ENCODE measurements at places on chromosomes 16 and 17. TPM values are rescaled to one million over a fixed set of nuclear protein-coding genes. Genes with fewer than 3 reads are reported as not detected.

Gene ARSG
- 0.90 TPM for total RNA-seq

DNA sequence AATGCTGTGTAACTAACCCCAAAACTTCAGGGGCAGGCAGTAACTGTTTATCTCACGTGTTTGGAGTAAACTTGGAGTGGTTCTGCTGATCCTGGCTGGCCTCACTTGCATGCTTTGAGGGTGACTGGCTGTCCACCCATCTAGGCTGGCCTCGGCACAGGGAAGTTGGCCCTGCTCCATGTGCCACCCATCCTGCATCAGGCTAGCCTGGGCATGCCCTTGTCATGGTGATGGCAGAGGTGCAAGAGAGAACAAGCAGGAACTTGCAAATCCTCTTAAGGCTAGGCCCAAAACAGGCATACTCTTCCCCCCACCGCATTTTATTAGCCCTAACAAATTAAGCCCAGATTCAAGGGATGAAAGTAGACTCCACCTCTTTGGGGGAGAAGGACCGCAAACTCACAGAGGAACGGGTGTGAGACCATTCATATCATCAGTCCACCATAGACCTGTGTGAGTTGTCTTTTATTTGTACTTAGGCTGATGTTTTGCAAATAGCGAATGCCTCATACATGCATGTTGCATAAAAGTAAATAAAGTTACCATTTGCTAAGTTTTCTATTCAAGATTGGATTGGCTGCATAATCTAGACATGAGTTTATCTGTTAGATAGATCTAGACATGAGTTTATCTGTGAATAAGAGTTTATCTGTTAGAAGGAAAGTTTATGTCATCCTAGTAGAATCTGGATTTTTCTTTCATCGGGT, 221.0 kb downstream of the CCDC182 start:
- DNase-seq, result peak; percentile 97

DNA sequence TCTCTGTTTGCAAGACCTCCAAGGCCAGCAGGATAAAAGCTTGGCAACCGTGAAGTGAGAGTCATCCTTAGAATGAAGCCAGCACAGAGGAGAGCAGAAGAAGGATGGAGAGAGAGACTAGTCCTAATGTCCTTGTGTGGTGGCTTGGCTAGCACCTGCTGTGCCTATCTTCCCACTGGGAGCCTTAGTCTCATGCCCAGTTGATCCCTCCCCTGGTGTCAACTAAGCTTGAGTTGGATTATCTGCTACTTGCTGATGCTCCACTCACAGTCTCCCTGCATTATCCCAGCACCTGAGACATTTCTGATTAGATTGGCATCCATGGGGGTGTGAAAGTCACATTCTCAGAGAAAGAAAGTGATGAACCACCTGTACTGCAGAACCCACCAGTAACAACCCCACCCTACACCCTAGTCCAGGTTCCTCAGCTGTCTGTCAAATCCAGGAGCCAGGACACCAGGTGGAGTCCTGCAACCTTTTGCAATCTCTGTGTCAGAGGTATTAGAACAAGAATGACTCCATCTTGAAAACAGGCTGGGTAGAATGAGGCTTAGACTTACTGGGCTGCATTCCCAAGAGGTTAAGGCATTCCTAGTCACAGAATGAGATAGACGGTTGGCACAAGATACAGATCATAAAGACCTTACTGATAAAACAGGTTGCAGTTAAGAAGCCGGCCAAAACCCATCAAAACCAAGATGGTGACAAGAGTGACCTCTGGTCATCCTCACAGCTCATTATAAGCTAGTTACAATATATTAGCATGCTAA, 460.2 kb upstream of the C16orf82 start:
- no peak for DNase-seq

Gene GRAP
- total RNA-seq, result not detected

Gene CDH11
- 82.1 TPM for total RNA-seq

DNA sequence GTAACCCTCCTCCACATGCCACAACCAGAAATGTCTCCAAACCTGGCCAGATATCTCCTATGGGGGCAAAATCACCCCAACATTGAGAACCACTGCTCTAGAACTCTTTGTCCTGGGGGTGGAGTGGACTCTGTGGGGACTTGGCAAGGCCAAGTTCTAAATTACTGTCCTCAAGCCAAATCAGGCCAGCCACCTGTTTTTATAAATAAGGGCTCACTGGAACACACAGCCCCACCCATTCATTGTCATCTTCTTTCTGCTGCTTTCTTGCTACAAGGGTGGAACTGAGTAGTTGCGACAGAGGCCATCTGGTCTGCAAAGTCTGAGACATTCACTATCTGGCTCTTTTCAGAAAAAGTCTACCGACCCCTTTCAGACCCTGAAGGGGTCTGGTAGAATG, 26.8 kb upstream of the TMEM220 start:
- no peak for DNase-seq

Gene ALOX15
- total RNA-seq, result under 0.01 TPM

Gene ACSM2A
- not detected for total RNA-seq

DNA sequence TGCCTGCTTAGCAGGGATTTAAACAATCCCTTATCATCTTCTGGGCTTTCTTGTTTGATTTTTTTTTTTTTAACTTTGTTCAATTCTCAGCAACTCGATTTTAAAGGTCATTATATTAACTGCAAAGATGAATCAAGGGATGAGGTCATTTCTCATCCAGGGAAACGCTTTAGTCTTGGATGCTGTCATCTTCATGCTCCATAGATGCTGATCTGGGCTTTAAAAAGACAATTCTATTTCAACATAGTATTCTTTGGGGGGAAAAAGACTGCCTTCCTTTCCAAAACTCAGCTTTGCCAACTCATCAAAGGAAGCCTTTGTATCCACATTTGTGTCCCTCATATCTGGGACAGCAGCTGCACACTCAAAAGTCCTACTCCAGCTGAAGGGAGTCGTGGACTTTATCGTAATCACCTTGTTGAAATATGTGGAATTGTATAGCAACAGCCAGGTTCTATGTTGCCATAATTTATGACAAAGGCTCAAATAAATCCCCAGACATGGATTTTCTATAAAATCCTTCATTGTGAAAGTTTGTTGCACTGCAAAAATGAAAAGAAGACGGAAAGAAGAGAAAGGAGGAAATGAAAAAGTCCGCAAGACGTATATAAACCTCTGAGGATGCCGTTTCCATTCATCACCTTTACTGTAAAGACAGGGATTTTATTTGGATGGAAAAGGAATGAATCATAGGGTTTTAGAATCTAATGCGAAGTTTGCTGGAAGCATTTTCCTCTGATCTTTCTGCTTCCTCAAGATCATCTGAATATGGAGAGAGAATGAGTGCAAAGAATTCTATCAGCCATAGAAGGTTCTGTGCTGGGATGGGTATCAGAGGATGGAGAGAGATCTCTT, 48.6 kb upstream of the XYLT1 start:
- DNase-seq, result no peak

GRCh38 chr16:4377573-4378154, 6.0 kb downstream of the VASN start:
- DNase-seq, result no peak

- peak; percentile 83 for DNase-seq
Measured at GRCh38 chr17:75633486-75634375, 497 bp downstream of the SMIM5 start.

GRCh38 chr17:75514299-75514918, 928 bp downstream of the CASKIN2 start:
- DNase-seq, result peak; percentile 70

DNA sequence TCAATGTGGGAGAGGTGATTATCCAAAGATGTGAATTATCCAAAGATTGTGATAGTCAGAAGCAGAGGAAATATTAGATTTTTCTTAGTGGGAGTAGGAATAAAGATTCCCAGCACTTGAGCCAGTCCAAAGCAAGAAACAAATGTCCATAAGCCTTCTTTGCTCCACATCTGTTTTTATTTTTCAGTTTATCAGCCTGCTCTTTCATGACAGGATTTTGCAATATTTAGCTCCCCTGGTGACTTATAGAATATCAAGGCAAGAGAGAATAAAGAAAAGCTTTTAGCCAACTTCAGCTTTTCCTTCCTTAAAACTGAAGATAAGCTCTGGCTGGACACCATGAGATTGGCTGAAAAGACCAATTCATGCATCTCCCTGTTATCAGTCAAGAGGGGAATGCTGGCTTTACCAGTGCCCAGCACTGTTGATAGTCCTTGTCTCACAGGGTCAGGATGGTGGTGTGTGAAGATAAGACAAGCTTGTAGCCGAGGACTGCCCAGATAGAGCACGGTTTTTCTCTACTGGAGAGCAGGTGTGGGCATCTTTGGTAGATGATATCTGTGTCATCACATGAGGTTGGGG, 706.5 kb downstream of the KCNJ2 start:
- no peak for DNase-seq

GRCh38 chr17:64080174-64080618, 49.7 kb downstream of the ERN1 start:
- no peak for DNase-seq

- no peak for DNase-seq
Measured at GRCh38 chr17:8979715-8980114, 14.2 kb upstream of the PIK3R5 start.

DNA sequence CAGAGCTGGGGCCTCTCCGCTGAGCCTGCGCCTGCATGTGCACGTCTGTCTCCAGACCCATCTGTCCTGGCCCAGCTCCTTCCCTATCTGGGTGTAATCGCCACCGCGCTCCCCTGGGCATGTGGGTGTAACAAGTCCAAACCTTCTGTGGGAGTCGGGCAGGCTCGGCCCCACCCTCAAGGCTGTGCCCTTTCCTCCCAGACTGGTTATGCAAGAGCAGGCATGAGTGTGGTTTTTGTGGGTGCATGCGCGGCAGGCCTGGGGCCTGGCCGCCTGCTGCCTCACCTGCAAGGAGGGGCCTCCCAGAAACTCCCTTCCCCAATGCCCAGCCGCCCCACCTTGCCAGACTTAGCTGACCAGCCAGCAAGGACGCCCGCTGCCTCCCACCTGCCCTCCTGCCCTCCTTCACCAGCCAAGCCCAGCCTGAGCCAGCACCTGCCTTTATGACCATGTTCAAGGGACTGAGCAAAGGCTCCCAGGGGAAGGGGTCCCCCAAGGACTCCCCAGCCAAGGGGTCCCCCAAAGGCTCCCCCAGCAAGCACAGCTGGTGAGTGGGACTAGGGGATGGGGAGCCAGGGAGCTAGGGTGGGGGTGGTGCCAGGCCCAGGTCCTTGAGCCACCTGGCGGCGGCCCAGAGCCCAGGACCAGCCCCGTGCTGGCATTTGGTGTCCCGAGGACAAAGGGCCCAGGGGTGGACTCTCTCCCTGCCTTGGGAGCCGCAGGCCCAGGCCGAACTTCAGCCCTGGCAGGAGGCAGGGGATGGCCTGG, at the start of gene EVPLL:
Gene EVPLL, plus strand, starts transcription at position 342 of the 768 bp plus-strand sequence. CDS start 3,160 bp downstream, outside the sequence.
- peak; percentile 94 for DNase-seq

Gene ABCA10
- total RNA-seq, result 1.3 TPM

GRCh38 chr17:27834571-27834970, 34.2 kb upstream of the NOS2 start:
- DNase-seq, result peak; percentile 50

Gene C16orf87
- total RNA-seq, result 5.3 TPM

DNA sequence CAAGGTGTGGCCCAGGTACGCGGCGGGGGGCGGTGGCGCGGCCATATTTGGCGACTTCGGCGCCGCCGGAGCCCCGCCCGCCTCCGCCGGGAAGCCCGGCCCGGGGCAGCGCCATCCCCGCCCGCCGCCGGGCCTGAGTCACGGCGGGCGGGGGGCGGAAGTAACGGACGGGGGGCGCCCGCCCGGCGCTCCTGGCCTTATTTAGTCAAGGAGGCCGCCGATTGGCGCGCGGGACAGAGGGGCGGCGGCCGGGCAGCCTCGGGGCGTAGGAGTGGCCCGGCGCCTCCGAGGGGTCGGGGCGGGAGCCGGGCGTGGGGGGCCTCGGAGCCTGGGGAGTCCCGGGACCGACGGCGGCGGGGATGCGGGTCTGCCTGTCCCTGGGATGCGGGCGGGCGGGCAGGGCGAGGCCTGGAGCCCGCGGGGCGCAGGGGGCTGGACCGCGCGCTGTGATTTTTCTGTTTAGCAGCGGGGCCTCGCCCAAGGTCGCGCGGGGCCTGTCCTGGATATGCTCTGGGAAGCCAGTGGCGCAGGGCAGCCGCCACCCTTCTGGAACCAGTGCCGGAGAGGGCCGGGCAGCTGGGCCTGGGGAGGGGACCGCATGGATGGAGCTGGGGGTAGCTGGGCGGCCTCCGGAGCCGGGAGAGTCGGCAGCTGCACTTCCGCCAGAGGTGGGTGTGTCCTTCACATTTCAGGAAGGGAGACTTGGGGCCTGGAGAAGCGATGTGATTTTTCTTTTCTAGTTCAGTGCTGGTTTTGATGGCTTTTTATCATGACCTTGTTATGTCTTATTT, 2.3 kb upstream of the ACTG1 start:
- peak; percentile 59 for DNase-seq

Gene CCDC154
- total RNA-seq, result 0.51 TPM

Gene KRT25
- not detected for total RNA-seq

GRCh38 chr17:5913032-5913531, 157.1 kb upstream of the WSCD1 start:
- no peak for DNase-seq

DNA sequence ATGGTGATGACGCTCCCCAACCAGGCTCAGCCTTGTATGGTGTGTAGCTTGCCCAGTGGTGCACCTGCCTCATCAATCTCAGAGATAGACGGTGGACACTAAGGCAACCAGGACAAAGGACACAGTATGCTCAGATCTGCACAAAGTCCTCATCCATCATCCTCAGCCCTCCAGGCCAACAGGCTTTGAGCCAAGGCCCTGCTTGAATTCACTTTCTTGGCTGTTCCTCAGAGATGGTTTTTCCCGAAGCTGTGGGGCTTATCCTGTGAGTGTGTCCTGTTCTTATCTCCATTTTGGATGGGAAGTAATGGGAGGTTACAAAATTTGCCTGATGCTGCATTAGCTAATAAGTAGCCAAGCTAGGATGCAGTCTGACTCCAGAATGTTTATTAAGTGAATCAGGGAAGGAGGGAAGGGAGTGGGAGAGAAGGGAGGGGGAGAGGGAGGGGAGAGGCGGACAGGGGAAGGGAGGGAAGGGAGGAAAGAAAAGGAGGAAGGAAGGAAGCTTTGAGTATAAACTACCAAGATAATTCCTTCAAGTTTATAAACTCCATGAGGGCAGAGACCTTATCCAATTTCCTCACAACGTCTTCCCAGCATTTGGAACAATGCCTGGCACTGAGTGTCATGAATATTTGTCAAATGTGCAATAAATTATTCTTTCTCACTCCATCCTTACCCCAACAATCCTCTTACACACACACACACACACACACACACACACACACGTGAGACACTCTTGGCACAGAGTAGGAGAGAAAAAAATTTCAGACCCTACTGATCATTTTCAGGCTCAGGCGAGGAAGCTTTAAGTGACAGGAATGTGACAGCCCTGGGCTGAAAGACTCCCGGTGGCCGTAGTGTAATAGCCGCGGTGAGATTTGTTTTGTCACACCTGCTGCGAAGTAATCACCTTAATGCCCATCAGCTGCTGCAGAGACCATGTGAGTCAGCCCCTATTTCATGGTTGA, 84.3 kb downstream of the BMERB1 start:
- DNase-seq, result no peak

DNA sequence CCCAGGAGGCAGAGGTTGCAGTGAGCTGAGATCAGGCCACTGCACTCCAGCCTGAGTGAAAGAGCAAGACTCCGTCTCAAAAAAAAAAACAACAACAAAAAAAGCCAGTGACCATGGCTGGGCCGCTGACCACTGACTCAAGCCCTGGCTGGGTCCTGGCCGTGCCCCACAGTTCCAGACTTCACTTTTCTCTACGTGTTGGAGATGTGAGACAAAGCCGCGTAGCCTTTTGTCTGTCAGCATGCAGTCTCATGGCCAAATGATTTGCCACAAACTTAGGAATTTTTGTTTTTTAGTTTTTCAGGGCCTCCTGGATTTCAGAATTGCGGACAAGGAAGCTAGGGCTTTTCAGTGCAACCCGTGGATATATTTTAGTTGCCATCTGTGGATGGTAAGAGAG, 89.3 kb upstream of the CIBAR2 start:
- DNase-seq, result no peak

Gene NPIPB8
- total RNA-seq, result not detected

- DNase-seq, result no peak
Measured at GRCh38 chr16:66751053-66751302, 431 bp downstream of the DYNC1LI2 start.

Gene MT4
- not detected for total RNA-seq
